Activated CD4-positive, alpha-beta T cell treated with anti-CD3 and anti-CD28 coated beads, Interleukin-2, amount 50 U/mL, for 24 hours (primary cell): ENCODE measurements at places on chromosomes 3 and 15.

DNA sequence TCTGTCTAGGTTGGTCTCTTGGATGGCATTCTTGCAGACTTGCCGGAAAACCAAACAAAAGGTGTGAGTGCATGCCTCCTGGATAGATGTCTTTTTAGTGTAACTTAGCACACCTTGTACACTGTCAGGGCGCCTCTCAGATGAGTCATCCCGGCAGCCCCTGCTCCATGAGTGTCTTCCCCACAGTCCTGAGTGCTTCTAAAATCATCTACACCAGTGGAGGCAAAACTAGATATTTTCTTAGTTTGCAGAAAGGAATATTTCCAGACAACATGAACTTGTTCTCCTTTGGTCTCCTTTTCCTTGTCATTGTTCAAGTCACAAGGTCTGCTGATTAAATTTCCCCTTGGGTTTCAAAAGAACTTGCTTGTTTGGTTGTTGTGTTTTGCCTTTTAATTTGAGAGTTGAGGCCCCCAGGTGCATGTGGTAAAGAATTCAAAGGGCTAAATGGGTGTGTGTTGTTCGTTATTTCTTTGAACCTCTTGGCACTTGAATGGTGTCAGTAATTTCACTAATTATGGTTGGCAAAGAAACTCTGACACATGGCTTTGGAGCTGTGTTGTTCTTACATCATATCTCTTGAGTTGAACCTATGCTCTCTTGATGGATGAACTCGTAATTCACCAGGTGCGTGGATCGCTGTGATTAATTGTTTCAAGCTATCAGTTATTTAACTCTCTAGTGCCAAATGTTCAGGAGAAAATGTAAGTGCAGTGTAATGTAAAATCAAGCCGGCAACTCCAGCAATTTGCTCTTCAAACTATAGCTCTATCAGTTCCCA lies 98.2 kb downstream of the IGF1R start:
- no peak for DNase-seq

DNA sequence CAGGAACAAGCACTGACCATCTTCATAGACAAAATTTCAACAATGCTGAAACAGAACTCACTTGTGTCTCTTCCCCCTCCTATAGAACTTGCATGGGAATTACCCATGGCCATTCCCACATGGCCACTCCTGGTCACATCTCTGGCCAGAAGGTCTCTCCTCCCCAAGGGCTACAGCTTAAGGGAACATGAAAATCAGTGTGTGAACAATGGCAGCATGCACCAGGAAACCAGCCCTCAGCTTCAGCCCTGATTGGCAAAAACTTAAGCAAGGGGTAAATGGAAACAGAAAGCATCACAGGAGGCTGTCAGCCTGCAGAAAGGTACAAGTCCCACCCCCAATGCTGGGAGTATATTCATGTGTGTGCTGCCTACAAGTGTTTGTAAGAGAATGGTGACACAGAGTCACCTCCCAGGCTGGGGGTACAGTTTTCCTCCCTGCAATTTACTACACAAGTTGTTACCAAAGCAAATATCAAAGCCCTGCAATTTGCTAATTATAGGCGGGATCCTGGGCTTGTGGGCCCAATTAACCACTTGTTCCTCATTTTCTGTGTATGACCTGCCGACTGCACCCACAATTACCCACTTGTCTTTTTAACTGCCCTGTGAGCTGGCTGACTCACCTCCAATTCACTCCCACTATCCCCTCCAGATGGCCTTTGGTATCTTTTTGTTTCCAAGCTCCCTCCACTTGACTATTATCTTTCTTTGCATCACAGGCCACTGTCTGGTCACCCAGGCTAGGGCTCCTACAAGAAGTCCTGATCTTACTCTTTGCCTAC lies 84.4 kb upstream of the HES1 start:
- DNase-seq: no peak

GRCh38 chr3:63872135-63872924 lies 8.7 kb downstream of the ATXN7 start:
- no peak for DNase-seq

GRCh38 chr3:82080261-82080660 lies 318.8 kb upstream of the GBE1 start:
- DNase-seq: no peak
